ENCODE measurements at places on chromosomes 5 and 9.

GRCh38 chr5:131259326-131259725, 4.5 kb upstream of the CDC42SE2 start:
- no peak for DNase-seq

DNA sequence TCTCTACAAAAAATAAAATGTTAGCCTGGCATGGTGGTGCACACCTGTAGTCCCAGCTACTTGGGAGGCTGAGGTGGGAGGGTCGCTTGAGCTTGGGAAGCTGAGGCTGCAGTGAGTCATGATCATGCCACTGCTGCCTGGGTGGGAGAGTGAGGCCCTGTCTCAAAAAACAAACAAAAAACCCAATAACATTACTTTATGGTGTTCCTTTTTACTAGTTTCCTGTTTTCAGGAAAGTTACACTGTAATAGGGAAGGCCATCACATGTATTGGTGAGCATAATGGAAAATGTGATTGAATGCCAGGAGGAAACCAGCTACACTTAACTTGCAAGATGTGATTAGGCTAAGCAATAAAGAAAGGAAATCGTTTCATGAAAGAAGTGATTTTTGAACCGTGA, 42.7 kb downstream of the SV2C start:
- DNase-seq: no peak

DNA sequence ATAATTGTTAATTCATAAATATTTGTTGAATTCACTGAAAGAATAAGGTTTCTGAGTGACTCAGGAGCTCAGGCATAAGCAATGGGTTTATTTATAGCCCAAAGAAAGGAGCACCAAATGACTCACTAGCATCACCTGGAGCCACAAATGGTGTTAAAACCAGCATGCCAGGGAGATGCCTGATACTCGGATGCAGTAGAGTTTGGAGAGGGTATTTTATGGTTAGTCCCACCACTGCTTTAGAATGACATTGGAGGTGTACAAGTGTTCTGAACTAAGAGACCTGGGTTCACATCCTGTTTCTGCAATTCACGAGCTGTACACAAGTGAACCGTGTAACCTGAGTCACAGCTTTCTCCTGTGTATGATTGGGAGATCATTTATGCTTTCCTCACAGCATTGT, 25.2 kb downstream of the CCL28 start:
- no peak for DNase-seq

GRCh38 chr9:129150122-129150521, 27.9 kb downstream of the IER5L start:
- no peak for DNase-seq

DNA sequence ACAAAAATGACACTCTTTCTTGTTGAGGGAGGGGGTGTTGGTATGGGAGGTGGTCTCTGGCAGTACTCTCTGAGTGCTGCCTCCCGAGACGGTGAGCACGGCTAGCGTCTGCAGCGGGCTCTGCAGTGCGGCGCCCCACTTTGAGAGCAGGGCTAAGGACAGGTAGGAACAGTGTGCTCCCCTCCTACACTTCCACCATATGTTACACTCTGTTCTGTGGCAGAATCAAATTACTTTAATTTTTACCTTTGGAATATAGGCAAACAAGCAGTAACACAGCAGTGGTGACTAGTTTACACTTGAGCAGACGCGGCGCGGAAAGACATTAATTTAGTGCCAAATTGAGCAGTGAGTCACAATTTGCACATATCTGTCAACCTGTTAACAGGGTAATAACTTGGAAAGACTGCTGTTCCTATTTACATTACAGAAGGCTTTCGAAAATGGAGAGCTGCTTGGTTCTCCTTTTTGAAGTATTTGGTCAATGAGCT, 136.3 kb downstream of the MED27 start:
- DNase-seq: no peak

- no peak for DNase-seq
Measured at GRCh38 chr5:39750661-39751060, 325.9 kb upstream of the DAB2 start.

GRCh38 chr9:105039175-105039799, 111.3 kb upstream of the ABCA1 start:
- DNase-seq: no peak

- no peak for DNase-seq
Measured at GRCh38 chr9:109122726-109123621, 3.2 kb upstream of the TMEM245 start.

GRCh38 chr9:89686126-89686525, 81.3 kb downstream of the GADD45G start:
- DNase-seq: no peak

DNA sequence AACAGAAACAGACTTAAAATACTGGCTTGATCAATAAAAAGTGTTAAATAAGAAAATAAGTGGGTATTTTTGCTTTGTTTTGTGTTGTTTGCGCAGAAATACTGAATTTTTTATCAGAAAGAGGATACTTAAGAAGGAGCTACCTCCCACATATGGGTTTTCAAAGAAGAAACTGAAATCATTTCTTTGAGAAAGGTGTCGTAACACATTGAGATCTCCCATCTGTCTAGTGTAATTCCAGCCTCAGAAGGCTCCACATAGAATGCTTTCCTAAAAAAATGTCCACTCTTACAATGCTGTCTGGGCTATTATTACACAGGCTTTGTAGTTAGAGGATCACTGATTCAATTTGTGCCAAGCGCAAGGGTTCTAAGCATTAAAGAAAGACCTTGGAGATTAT, 226.2 kb downstream of the EPB41L4A start:
- no peak for DNase-seq

DNA sequence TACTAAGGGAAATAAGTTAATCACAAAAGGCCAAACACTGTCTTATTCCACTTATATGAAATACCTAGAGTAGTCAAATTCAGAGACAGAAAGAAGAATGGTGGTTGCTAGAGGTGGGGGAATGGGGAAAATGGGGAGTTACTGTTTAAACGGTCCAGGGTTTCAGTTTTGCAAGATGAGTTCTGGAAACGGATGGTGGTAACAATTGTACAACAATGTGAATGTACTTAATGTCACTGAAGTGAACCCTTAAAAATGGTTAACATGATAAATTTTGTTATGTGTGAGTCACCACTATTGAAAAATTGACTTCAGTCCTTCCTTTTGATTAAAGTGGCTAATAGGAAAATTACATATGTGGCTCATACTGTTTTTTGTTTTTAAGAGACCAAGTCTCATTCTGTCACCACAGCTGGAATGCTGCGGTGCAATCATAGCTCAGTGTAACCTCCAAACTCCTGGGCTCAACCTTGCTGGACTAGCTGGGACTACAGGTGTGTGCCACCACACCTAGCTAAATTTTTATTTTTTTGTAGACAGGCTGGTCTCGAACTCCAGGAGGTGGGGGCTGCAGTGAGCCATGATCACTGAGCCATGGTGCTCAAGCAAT, 8.7 kb downstream of the UBQLN1 start:
- DNase-seq: no peak

DNA sequence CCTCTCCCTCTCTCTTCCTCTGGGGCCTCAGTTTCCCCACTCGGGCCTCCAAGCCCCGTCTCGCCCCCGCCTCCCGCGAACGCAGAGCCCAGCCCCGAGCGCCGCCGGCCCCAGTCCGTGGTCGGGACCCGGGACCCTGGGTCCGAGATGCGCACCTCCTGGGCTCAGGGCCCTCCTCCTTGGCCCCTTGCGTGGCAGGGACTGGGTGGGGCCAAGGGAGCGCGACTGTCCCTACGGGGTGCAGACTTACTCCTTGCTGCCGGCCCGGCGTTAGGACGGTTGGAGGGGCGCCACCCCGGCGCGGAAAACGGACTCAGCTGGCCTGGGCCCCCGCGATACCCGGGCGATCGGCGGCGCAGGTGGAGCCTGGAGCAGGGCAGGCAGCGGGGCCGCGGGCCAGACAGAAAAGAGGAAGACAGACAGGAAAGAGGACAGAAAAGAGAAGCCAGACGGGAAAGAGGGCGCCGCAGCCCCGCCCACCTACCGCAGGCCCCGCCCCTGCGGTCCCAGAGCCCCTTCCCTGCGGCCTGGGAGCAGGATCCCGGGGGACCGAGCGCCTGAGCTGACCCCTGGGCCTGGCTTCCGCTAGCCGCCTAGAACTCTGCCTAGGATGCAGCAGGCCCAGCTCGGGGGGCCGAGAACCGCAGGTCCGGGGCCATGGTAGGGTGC, at the start of gene GBGT1:
GBGT1 (minus strand) TSS at position 411 of the 669 bp plus-strand sequence. CDS start 1,502 bp downstream, outside the sequence.
- DNase-seq: no peak

DNA sequence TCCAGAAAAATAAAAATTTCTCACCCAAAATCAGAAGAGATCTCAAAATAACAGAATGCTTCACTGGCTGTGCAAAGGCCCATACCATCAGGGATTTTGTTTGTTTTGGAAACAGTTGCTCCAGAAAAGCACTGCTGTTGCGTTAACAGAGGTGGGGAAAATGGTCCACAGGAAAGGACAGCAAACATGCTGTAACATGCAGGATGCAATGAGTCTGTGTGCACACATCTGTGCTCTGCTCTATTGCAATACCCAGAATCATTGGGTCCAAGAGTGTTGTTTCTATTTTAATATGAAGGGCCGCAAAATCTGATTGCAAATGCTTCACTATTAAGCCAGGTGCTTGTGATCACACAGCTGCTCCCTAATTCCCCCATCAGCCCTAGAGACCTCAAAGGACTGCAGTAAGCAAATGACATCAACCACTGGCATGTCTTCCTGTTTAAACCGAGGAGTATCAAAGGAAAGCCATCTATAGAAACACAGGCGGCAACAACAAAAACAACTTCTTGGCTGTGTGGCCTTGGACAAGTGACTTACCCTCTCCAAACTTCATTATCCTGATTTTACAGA, 141.0 kb downstream of the DCP2 start:
- DNase-seq: no peak

DNA sequence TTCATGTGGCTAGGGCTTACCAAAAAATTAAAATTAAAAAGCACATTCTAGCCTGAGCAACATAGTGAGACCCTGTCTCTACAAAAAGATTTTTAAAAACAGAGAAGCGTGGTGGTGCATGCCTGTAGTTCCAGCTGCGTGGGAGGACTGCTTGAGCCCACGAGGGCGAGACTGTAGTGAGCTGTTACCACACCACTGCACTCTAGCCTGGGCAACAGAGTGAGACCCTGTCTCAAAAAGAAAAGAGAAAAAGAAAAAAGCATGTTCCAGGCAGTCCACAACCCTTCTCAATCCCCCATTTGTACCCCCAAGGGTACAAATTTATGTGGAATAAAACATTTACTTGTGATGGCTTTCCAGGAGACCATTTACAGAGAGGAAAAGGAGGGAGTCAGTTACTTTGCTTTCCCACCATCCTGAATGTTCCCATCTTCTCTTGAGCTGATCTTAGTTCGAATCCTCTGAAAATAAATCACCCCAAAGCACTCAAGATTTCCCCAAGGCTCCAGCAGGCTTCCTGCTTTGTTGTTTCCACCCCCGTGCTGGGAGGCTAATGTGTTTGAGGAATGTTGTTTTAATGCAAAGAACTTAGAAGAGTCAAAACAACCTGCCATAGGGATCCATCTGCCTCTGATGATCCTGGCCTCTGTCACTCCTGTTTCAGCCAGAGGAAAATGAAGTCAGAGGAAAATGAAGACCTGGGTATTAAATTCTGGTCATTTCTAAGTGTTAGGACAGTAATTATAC, 384.7 kb downstream of the BNC2 start:
- no peak for DNase-seq

DNA sequence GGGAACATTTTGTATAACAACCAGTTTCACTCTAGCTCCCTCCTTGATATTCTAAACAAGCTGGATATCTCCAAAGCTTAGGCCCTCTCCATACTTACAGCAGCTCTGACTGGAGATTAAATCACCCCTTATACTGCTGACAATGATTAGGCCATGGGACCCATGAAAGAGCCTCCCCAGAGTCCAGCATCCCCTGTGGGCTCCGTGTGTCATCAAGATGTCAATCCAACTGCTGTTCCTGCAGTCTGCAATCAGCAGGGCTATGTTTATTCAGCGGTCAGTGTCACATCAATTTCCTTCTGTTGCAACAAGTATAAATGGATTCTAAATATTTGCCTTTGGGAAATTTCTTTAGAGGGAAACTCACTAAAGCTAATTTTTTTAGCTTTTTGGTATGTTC, 26.6 kb downstream of the PCDHAC2 start:
- no peak for DNase-seq

- no peak for DNase-seq
Measured at GRCh38 chr5:135179308-135179980, 145.4 kb upstream of the PITX1 start.

DNA sequence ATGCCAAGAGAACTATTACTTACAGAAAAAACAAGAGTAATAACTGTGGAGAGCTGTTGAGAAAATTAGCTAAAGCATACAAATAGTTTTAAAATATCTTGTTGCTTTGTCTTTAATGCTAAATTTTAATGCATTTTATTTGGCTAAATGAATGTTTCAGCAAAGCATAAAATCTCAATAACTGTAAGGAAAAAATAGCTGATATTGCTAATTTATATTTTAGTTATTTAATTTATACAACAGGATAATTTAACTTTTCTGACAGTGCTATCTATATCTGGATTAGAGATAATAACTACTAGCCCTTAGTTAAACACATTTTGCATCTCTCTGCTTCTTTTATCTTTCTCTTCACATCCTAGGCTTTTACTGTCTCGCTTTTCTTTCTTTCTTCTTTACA, 1014.9 kb upstream of the COX7C start:
- no peak for DNase-seq

DNA sequence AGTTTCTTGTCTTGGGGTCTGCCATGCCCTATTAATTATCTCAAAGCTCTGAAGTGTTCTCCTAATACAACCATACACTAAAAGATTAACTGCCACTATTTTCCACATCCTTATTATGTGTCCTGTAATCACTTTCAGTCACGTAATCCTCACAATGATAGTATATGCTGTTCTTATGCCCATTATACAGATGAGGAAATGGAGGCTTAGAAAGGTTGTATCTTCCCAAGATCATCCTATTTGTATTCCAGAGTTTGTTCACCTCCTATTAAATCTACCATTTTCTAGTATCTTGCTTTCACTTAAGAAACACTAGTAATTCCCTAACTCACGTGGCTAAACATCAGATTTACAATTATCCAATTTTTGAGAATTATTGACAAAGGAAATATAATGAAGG, 2.9 kb upstream of the ARHGEF28 start:
- no peak for DNase-seq

- no peak for DNase-seq
Measured at GRCh38 chr9:86589273-86589672, 235.1 kb upstream of the TUT7 start.

DNA sequence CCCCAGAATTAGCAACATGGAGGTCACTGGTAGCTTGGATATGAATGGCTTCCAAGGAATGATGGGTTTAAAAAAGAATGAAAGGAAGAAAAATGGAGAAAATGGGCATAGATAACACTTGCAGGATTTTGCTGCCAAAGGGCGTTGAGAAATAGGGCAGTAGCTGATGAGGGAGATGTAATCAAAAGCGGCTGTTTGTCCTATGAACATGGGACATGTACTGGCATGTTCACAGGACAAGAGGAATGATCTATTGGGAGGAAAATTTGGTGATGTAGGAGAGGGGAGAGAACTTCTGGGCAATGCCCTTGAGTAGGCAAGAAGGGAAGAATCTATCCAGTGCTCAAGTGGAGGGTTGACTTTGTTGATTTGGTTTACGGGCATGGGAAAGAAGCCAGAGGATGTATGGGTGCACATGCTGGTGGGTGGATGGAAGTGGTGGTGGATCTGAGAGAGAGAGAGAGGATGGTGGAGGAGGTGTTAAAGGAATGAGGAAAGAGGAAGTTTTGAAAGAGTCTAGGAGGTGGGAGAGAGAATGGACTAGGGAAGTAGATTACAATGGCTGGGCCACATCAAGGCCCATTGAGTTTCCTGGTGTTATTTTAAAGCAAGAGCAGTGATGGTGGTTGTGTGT, 115.1 kb upstream of the MVB12B start:
- DNase-seq: no peak

- no peak for DNase-seq
Measured at GRCh38 chr9:138046641-138047301, 169.2 kb downstream of the CACNA1B start.

All from cortex of kidney (tissue), 1 donor.